ENCODE measurements at places on chromosomes 4 and X.

DNA sequence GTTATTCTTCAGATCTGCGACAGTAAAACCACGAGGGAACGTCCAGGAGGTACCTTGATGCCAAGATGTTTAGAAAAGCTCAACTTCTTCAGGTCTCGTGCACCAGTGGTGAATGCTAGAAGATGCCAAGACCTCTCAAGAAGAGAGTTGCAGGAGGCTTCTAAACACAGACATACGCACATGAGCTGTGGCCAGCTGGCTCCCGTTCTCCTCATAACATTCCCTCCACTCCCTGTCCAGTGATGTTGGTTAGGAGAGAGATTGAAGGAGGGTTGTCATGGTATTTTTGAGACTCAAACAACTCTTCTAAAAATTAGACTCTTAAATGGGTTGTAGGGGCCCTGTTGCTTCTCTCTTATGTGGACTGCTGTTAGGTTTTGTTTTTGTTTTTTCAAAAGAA lies 184.3 kb downstream of the QDPR start:
- no peak for DNase-seq

- no peak for DNase-seq
Observed at GRCh38 chrX:13469963-13470684, 99.3 kb upstream of the EGFL6 start.

- no peak for DNase-seq
Observed at GRCh38 chr4:13159041-13159620, 325.0 kb downstream of the RAB28 start.

DNA sequence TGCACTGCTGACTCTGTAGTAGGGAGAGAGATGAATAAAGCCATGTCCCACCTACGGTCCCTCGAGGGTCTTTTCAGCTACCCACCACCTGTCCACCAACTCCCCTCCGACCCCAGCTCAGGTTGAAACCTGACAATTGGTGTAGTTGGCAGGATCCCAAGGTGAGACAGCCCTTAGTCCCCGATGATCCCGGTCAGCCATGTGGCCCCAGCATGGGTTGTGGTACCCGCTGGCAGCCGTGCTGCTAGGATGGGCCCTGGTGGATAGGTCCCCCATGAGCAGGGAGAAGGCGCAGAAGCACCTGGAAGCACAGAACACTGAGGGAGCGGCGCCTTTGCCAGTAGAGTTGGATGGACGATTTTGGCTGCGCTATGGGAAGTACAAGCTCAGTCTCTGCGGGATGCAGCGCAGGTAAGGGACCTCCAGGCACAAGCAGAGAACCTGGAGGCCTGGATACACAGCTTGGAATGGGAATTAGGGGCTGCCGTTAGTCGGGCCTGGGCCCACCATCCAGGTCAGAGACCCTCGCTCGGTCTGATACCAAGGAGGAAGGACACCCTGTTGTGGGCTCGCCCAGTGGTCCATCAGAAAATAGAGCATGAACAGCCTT lies 694.6 kb upstream of the AGA start:
- no peak for DNase-seq

- DNase-seq = no peak
Observed at GRCh38 chr4:25551605-25552004, 104.0 kb upstream of the SLC34A2 start.

- DNase-seq = no peak
Observed at GRCh38 chr4:172726001-172726423, 442.6 kb upstream of the GALNT7 start.

- DNase-seq = no peak
Observed at GRCh38 chrX:131040781-131041180, 17.4 kb upstream of the ARHGAP36 start.

DNA sequence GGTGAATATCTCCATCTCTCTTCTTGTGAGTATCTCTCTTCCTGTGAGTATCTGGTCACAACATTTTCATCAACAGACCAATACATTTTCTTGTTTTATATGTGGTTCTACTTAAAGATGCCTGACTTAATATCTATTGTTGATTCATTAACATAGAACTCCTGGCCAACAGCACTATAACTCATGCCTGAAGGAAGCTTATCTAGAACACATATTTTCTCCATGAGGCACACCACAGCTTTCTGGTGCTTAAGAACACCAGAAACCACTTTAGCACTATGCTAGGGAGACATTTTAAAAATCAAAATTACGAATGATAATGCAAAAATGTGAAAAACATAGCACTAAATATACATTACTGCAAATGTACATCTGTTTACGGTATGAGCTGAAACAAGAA lies 190.4 kb downstream of the GABRB1 start:
- DNase-seq = no peak

DNA sequence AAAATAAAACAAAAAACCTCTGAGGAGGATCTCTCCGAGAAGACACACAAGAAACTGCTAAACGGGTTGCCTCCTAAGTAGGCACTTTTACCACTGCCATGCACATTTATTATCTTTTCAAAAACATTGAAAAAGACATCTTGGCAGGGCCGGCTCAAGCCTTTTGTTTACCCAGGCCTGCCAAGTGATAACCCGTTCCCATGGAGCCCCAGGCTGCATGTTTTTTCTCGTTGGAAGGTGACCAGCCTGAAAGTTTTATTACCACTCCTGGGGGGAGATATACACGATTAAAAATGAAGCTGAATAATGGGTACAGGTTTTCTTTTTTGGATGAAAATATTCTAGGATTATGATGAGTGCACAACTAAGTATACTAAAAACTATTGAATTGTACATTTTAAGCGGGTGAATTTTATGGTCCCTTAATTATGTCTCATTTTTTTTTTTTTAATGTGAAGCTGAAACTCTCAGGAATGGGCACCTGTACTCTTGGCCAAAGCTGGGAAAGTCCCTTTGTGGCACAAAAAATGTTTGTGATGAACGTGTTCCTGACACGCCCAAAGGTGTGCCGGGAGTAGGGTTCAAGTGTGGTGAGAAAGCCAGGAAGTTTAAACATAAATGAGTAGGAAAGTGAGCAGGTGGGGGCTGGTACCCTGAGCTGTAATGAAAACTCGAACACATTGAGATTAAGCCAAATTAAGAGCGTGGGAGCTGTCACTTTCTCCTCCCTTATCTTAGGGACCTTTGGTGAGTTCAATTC lies 1.5 kb upstream of the MAP7D2 start:
- DNase-seq = no peak

GRCh38 chr4:681736-682451 lies 7.1 kb downstream of the SLC49A3 start:
- DNase-seq = no peak

- no peak for DNase-seq
Observed at GRCh38 chr4:14022456-14022855, 394.9 kb upstream of the BOD1L1 start.

DNA sequence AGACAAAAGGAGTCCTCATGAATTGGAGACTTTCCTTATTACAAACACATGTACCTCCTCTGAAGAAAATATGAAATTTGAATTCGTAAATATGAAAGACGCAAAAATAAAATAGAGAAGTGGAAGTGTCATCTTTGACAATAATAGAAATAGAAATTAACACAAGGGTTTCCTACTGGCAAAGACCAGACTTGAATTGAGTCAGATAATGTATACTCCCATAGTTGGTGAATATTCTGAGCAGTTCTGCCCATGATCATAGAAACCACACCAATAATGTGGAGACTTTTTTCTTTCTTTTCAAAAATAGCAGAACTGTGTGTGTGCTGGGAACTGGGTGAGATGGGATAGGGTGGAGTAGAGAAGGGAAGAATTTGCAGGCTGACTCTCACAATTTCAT lies 277.7 kb upstream of the TET2 start:
- no peak for DNase-seq

DNA sequence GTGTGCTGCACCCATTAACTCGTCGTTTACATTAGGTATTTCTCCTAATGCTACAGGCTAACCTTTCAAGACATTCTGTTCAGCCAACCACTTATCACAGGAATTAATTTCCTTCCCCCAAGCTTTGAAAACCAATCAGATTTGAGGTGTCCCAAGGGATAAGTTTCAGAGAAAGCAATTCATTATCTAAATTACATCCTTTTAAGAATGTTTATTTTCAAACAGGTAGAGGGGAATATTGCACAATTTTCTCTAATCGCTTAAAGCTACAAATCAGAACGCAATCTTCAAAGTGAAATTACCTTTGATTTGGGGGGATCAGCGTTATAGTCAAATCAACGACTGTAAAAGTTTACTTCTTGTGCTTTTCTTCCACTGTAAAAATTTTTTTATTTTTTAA lies 1.6 kb downstream of the CLOCK start:
- DNase-seq = no peak

GRCh38 chr4:15753786-15754185 lies 24.3 kb upstream of the CD38 start:
- no peak for DNase-seq

GRCh38 chr4:173334891-173335752 lies 964 bp upstream of the HMGB2 start:
- DNase-seq = peak; percentile 15

- DNase-seq = no peak
Observed at GRCh38 chr4:9835430-9835829, 54.0 kb downstream of the DRD5 start.

DNA sequence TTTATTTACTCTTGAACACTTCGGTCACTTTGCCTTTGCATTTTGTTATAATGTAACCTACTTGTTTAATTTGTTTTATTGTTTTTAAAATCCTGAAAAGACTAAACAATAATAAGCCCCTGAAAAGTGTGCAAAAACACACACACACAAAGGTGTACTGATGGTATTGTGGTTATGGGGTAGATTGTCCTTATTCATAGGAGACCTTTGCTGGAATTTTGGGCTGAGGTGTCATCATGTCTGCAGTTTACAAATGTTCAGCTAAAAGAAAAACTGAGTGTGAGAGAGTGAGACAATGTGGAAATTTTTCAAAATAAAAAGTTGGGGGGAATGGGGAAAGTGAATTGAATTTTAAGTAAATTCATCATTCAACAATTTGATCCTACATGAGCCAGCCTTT lies 174.9 kb downstream of the QDPR start:
- no peak for DNase-seq

- no peak for DNase-seq
Observed at GRCh38 chr4:145694929-145695328, 15.0 kb downstream of the C4orf51 start.

DNA sequence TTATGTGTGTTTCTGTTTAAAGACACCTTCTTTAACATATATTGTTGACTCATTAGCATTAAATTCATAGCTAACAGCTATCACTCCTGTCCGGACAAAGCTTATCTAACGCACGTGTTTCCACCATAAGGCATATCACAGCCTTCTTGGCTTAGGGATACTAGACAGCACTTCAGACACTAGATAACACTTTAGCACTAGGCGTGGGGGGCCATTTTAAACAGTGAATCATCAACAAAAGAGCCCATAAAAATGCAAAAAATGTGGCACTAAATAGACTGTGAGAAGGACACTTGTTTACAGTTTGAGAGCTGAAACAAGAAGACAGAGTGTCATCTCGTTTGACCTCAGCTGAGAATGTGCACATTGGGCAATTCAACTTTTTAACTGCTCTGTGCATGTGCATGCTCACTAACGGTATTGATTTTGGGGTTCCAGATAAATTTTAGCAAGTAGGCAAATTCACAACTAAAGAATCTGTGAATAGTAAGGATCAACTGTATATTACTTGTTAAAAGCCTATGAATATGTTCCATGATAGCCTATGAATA lies 58.9 kb upstream of the RAI2 start:
- DNase-seq = no peak

DNA sequence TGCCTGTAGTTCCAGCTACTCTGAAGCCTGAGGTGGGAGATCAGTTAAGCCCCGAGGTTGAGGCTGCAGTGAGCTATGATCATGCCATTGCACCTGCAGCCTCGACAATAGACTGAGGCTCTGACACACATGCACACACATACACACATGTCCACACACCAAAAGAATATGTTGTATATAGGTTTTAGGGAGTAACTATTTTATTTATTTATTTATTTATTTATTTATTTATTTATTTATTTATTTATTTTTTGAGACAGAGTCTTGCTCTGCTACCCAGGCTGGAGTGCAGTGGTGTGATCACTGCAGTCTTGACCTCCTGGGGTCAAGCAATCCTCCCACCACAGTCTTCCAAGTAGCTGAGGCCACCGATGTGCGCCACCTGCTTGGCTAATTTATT lies 78.3 kb downstream of the DCLK2 start:
- DNase-seq = no peak

DNA sequence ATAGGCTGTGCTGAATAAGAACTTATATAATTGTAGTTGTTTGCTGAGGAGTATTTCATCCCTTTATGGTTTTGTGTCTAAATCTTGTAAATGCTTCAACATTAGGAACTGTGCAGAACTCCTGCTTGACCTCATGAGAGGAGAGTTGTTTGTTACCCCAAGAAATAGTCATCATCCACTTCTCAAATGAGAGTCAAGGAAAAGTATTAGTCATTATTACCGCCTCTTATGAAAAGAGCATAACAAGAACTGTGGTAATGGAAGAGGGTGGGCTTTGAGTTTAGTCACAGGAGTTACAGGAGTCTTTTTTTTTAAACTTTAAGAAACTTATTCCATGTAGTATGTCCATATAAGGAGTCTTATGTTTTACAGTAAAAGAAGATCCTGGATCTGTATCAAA lies 132.9 kb downstream of the RAP1GDS1 start:
- DNase-seq = no peak

DNA sequence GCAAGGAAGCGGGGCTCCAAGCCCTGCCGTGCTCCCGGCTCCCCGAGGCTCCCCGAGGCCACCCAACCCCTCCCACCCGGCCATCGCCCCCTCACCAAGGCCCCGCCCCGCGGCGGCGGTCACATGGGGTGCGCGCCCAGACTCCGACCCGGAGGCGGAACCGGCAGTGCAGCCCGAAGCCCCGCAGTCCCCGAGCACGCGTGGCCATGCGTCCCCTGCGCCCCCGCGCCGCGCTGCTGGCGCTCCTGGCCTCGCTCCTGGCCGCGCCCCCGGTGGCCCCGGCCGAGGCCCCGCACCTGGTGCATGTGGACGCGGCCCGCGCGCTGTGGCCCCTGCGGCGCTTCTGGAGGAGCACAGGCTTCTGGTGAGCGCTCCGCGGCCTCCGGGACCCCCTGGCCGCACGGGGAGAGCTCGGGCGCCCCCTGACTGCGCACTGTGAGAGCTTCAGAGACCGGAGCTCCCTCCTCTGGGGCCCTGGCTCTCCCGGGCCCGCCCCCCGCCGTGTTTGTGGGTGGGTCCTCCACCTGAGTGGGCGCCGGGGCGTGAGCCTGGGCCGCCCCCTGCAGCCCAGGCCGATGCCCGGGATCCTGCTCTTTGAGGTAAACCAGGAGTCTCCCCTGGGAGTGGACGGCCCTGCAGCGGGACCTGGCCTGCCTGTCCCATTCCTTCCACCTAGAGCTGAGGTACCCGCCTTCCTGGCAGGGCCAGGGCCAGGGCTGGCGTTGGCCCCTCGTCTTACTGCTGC lies at the start of gene IDUA:
TSS of gene IDUA (plus strand) at position 166 of the 745 bp plus-strand sequence. CDS start at position 207, 41 bp downstream.
- DNase-seq = peak; percentile 83

GRCh38 chr4:123418351-123418931 lies 21.8 kb downstream of the SPRY1 start:
- no peak for DNase-seq

GRCh38 chr4:71382900-71383560 lies 44.2 kb downstream of the SLC4A4 start:
- no peak for DNase-seq

GRCh38 chr4:37478151-37478550 lies 208.0 kb downstream of the RELL1 start:
- DNase-seq = no peak

- no peak for DNase-seq
Observed at GRCh38 chrX:48971249-48972219, at the start of gene KCND1. TSS of gene KCND1 (minus strand) at chrX:48971844. CDS start at chrX:48970271, 1,573 bp downstream.

GRCh38 chrX:133474574-133474973 lies 59.3 kb upstream of the GPC4 start:
- DNase-seq = no peak
